Activated CD8-positive, alpha-beta T cell treated with anti-CD3 and anti-CD28 coated beads for 36 hours (primary cell): ENCODE measurements at places on chromosomes 7 and 10. TPM values are rescaled to one million over a fixed set of nuclear protein-coding genes. Genes with fewer than 3 reads are reported as not detected.

- H3K4me1 ChIP-seq, result peaks cover 23% of the 10 kb centered on the region
- H3K4me3 ChIP-seq, result no peak overlapping the region
- DNase-seq, result peak; percentile 59
- H3K36me3 ChIP-seq, result no peaks in the 10 kb centered on the region
- H3K27ac ChIP-seq, result peak overlapping the region; percentile 78
Observed at GRCh38 chr7:112422842-112423496, 27.3 kb upstream of the IFRD1 start.

GRCh38 chr7:82348251-82348650, 95.3 kb downstream of the CACNA2D1 start:
- no peak overlapping the region for H3K27ac ChIP-seq
- no peaks in the 10 kb centered on the region for H3K4me1 ChIP-seq
- no peaks in the 10 kb centered on the region for H3K36me3 ChIP-seq
- no peak for DNase-seq
- H3K27me3 ChIP-seq, result no peaks in the 10 kb centered on the region

DNA sequence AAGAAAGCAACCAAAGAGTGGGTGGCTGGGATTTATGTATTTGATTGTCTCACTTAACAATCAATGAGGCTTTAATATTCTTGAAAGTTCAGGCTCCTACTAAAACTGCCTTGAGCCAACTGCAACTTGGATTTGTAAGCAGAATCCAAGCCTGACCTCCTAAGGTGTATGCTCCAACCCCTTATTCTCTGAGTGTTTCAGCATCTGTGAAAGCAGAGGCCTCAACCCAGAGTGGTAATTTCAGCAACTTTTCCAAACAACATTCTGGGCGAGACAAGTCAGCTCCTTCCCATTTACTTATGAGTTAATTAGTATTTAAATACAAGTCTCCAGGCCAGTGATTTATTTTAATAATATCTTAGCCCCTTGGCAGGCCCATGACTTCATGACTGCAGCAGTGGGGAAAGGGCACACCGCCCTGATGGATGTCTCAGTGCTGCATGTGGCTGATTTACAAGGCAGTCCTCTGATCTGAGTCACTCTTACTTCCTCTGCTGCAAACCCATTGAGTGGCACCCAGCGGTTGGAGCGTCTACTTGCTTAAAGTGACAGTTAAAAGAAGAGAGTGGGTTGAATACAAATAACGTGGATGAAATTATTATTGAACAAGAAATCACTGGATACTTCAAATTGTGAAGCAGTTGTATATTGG, 209.1 kb downstream of the TRIL start:
- H3K27me3 ChIP-seq, result no peaks in the 10 kb centered on the region
- DNase-seq, result peak; percentile 48
- H3K4me1 ChIP-seq, result no peaks in the 10 kb centered on the region
- no peaks in the 10 kb centered on the region for H3K36me3 ChIP-seq

DNA sequence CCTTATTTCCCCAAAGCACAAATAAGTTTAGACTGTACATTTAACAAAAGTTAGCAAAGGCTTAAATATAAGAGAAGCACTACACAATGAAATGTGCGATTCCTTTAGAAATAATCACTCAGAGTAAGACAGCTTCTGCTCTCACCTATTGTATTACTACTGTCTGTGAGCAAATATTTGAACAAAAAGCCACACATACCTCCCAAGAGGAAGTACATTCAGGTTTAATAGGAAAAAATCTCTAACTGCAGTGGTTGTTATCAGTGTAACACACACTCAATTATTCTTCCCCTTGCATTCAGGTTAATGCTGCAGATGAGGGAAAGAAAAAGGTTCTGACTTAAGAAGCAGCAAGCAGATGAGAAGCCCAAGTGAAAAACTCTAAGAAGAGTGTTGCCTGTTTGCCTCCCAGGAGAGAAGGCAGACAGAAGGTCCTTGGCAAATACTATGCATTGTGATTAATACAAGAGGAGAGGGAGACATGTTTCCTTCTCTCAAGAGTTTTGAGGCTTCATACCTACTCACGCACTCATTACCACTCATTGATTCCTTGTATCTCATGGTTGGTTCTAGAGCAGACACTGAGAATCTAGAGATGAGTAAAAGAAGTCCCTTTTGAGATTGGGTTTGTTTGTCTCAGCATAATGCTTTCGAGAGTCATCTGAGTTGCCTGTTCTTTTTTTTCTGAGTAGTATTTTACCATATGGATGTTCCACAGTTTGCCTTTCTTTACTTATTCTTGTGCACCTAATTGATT, 13.6 kb downstream of the GIMAP4 start:
- peak overlapping the region; percentile 26 for H3K27ac ChIP-seq
- no peaks in the 10 kb centered on the region for H3K27me3 ChIP-seq
- H3K4me3 ChIP-seq, result no peak overlapping the region

GRCh38 chr10:61970182-61971002, 68.9 kb downstream of the ARID5B start:
- no peaks in the 10 kb centered on the region for H3K27me3 ChIP-seq
- H3K27ac ChIP-seq, result no peak overlapping the region
- DNase-seq, result no peak
- H3K4me1 ChIP-seq, result peaks cover 48% of the 10 kb centered on the region

- peaks cover 74% of the 10 kb centered on the region for H3K27me3 ChIP-seq
- H3K36me3 ChIP-seq, result no peaks in the 10 kb centered on the region
- no peak overlapping the region for H3K27ac ChIP-seq
- H3K4me3 ChIP-seq, result no peak overlapping the region
- DNase-seq, result peak; percentile 53
Observed at GRCh38 chr10:117543225-117544003, 868 bp downstream of the EMX2 start.

- H3K27ac ChIP-seq, result no peak overlapping the region
- no peaks in the 10 kb centered on the region for H3K27me3 ChIP-seq
Observed at GRCh38 chr10:124534231-124534798, 72.7 kb downstream of the LHPP start.

DNA sequence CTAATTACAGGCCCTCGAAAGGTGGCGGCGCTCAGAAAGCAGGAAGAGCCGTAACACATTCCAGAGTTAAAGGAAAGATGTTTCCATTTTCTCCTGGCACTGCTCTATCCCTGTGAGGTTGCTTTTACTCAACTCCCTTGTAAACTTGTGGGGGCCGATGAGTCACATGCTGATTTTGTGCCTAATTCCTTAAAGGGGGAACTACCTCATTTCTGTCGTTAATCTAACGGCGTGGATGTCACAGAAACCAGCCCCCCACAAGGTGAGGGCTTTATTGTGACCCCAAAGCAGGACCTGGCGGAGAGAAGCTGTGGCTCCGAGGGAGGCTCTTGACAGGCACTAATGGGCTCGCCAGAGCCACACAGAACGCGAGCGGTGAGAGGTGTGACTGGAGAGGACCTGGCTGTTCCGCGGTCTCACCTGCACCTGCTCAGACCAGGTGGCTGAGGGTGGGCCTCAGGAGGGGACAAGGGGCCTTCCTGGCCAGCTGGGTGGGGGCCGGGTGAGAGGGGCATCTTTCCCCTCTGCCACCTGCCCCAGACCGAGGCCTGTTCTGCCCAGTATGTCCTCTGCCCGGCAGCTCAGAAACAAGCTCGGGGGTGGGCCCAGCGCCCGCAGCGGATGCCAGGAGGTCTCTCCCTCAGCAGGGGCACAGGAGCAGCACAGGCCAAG, 50.9 kb downstream of the CALML3 start:
- no peak for DNase-seq
- no peaks in the 10 kb centered on the region for H3K27me3 ChIP-seq
- no peaks in the 10 kb centered on the region for H3K36me3 ChIP-seq

DNA sequence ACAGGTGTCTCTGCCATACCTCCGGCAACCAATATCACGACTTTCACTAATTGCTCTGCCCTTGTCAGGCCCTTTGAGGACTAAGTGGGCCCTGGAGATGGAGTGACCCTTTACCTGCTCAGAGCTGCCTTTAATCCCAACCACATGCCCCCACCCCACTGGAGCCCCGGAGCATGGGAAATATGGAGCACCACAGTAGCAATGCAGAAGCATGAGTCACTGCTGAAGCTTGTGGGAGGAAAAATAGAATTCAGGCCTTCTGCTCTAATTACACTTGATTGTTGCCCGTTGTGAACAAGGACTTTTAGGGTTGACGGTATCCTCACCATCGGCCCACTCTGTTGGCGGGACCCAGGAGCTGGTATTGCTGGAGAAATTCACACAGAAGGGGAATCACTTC, 52.5 kb upstream of the FRMD4A start:
- H3K27me3 ChIP-seq, result peaks cover 23% of the 10 kb centered on the region
- no peaks in the 10 kb centered on the region for H3K36me3 ChIP-seq
- no peak for DNase-seq
- no peak overlapping the region for H3K27ac ChIP-seq

DNA sequence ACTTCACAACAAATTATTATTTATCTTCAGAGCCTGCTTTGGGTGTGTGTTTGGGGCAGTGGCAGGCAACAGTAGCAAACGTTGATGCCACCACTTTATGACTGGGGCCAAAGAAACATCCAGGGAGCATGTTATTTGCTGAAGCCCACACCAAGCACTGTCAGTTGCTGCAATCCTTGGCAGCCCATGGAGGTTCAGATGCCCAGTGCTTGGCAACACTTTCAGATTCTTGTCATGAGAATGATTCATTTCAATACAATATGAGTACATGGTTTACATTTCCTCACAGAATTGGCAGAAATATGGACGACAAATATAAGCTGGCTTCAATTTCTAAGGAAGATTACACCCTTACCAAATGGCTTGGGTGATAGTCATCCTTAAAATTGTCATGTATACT, 46.5 kb upstream of the GLI3 start:
- no peak for DNase-seq
- H3K27me3 ChIP-seq, result peaks cover 3% of the 10 kb centered on the region
- no peaks in the 10 kb centered on the region for H3K36me3 ChIP-seq
- no peaks in the 10 kb centered on the region for H3K4me1 ChIP-seq
- H3K27ac ChIP-seq, result no peak overlapping the region
- no peak overlapping the region for H3K4me3 ChIP-seq

- H3K27me3 ChIP-seq, result no peaks in the 10 kb centered on the region
- DNase-seq, result no peak
- H3K4me3 ChIP-seq, result no peak overlapping the region
- H3K27ac ChIP-seq, result no peak overlapping the region
- peaks cover 5% of the 10 kb centered on the region for H3K36me3 ChIP-seq
Observed at GRCh38 chr10:35579726-35580422, 25.3 kb upstream of the GJD4 start.

GRCh38 chr7:92061154-92061553, 73.1 kb downstream of the CYP51A1 start:
- H3K4me1 ChIP-seq, result peaks cover 14% of the 10 kb centered on the region
- H3K27me3 ChIP-seq, result no peaks in the 10 kb centered on the region
- H3K4me3 ChIP-seq, result no peak overlapping the region
- DNase-seq, result no peak

DNA sequence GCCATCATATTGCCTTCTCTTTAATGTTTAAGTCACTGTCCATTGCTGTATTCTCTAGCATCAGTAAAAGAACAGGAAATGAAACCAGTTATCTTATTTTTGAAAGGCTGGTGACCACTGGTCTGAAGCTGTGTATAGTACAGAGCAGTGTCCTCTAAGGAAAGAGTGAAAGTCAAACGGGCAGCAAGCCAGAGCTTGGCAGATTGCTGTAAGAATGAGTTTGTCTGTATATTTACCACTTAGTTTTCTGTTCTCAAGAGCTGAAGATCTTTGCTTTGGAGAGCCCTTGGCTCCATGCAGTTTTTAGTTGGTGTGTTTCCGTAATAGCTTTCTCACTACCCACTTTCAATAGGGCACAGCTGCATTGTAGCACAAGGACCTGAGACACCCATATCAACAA, 31.9 kb downstream of the PCBD1 start:
- H3K36me3 ChIP-seq, result peaks cover 38% of the 10 kb centered on the region
- DNase-seq, result no peak
- no peaks in the 10 kb centered on the region for H3K27me3 ChIP-seq
- no peak overlapping the region for H3K27ac ChIP-seq
- peaks cover 6% of the 10 kb centered on the region for H3K4me1 ChIP-seq

DNA sequence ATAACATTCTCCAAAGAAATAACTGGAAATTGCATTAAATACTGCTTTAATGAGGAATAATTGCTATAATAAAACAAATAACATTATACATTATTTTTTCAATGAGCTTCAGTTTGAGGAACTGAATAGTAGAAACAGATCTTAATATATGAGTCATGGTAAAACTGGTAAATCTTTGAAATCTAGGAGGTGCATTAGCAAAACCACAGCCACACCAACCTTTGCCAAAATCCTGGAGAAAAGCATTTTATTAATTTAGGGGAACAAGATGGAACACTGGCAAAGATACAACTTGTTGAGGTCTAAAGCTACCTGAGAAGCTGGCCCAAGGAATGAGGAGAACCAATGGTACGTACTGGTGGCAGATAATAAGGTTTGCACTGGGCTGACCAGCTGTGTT, 5.4 kb upstream of the ASL start:
- no peak for DNase-seq
- no peak overlapping the region for H3K27ac ChIP-seq
- peaks cover under 1% of the 10 kb centered on the region for H3K4me1 ChIP-seq
- H3K27me3 ChIP-seq, result no peaks in the 10 kb centered on the region
- H3K36me3 ChIP-seq, result no peaks in the 10 kb centered on the region

DNA sequence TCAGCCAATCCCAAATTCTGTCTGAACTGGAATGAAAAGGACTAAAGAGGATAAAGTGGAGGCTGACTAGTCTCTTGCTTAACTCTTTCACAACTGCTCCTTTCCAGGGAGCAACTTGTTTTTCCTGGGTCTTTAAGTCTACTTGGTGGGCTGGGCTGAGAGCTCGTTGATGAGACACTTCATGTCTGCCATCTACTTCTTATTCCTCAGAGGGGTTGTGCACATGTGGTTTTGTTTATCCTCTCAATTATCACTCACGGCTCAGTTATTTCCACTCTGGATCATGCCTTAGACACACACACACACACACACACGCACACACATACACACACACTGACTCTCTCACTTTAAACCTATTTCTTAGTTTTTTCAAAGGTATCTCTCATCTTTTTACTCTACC, 298.6 kb upstream of the MTPN start:
- no peak overlapping the region for H3K27ac ChIP-seq
- H3K4me3 ChIP-seq, result no peak overlapping the region
- H3K36me3 ChIP-seq, result no peaks in the 10 kb centered on the region
- no peak for DNase-seq
- H3K4me1 ChIP-seq, result no peaks in the 10 kb centered on the region
- no peaks in the 10 kb centered on the region for H3K27me3 ChIP-seq

DNA sequence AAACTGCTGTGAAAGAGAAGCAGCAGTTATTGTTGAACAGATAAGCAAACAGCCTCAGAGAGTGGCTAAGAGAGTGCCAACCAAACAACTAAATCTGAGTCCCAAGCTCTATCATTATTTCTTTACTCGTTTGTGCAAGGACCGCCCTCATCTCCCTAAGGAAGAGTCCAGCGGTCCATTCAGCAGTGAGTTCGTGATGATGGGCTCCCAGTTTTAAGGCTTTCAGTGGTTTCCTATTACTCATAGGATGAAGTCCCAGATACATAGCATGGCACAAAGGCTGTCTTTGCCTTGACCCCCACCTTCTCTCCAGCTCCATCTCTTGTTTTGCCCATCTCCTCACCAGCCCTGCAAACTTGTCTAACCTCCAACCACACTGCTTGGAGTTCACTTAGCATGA, 24.3 kb upstream of the PDE1C start:
- no peak for DNase-seq
- no peaks in the 10 kb centered on the region for H3K4me1 ChIP-seq
- no peaks in the 10 kb centered on the region for H3K27me3 ChIP-seq
- no peak overlapping the region for H3K4me3 ChIP-seq

GRCh38 chr7:98870807-98871491, 1.1 kb upstream of the TMEM130 start:
- H3K4me3 ChIP-seq, result peak overlapping the region; percentile 65
- H3K36me3 ChIP-seq, result no peaks in the 10 kb centered on the region

PROSER2 gene
- 1.7 TPM for total RNA-seq

CUTC gene
- 37.4 TPM for total RNA-seq

SPDYE6 gene
- not detected for total RNA-seq

ST8SIA6 gene
- total RNA-seq, result not detected

ANKRD61 gene
- total RNA-seq, result not detected

SFMBT2 gene
- total RNA-seq, result 23.8 TPM

OIT3 gene
- not detected for total RNA-seq
